ENCODE measurements at places on chromosomes 16 and 17.

DNA sequence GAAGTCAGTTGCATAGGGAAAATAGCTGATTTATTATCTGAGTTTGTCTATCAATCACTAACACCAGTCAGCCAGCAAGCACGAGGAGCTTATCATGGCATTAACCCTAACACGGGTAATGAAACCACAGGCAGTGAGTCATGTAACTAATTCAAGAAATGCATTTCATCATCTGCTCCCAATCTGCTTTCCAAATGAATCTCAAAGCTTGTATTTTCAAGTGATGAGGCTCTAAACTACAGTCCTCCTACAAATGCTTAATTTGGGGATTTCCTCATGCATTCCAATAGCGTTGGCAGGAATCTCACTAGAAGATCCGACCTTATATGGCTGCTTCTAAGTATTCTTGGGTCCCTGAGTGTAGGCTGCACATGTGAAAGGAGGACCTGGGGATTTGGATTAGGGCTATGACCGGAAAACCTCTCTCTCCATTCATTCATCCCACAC, 118.4 kb upstream of the HSBP1 start:
- DNase-seq: no peak

GRCh38 chr16:3135126-3135715, 392 bp downstream of the ZNF213 start:
- DNase-seq: peak; percentile 95

GRCh38 chr17:39079836-39080235, 71.6 kb downstream of the PLXDC1 start:
- no peak for DNase-seq

GRCh38 chr16:81505011-81505661, 60.5 kb downstream of the CMIP start:
- no peak for DNase-seq

DNA sequence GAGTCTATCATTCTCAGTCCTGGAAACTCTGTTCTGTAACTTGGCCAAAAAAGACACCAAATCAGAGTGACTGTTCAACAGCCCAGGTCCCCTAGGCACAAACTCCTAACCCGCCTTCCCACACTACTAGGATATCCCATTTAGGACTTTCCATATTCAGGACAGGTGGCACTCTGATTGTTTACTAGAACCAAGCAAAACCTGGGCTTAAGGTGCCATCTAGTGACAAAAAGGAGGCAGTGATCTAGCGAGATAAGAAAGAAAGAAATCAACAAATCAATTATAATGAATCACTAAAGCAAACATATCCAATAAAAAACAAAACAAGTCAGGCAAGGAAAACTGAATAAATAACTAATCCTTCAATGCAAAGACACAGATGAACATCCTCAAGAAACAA, 203.9 kb downstream of the CEP112 start:
- no peak for DNase-seq

- DNase-seq: no peak
Observed at GRCh38 chr17:82507631-82508175, 11.8 kb upstream of the FOXK2 start.

- peak; percentile 61 for DNase-seq
Observed at GRCh38 chr16:68590201-68590994, 51.3 kb downstream of the ZFP90 start.

DNA sequence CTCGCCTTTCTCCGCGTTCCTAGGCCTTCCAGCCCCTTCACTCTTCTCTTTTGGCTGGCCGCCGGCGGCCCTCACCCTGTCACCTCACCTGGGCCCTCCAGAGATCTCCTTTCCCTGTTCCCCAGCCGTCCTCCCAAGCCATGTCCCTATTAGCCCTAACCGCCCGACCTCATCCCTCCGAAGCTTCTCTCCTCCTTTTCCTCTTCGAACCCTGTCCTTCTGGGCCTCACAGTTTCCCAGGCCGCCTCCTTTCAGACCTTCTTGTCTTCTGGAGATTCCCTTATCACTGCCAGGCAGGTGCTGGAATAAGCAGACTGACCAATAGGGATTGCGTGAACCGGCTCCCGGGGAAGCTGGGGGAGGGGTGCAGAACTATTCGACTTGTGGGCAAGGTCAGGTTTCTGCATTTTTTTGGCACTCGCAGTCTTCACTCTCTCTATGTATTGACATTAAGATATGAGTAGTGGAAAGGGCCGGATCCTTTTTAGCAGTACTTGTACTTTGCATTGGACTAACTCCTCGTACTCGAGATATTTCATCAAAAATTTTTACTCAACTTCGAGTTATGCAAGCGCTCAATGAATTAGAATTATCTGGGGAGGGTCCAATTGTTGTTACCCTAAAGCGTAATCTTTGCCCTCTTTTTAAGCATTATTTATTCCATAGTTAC, 690 bp downstream of the RHOT1 start:
- DNase-seq: peak; percentile 92

GRCh38 chr16:13586051-13586450, 333.9 kb upstream of the ERCC4 start:
- DNase-seq: no peak

DNA sequence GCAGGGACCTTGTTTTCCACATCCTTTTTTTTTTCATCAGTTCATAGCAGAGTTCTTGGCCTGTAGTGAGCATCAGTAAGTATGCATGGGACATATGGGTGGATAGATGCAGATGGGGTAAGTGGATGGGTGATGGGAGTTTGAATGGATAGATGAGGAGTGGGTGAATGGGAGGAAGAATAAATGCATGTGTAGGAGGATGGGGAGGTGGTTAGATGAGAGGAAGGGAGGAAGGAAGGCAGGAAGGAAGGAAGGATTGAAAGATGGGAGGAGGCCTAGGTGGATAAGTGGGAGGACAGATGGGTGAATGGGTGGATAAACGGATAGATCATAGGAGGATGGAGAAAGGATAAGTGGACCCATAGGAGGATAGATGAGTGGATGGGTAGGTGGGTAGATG, 3.9 kb upstream of the BEAN1 start:
- no peak for DNase-seq

GRCh38 chr16:83720981-83721380, 86.8 kb upstream of the HSBP1 start:
- no peak for DNase-seq

GRCh38 chr16:48911700-48912099, 301.7 kb upstream of the N4BP1 start:
- no peak for DNase-seq

DNA sequence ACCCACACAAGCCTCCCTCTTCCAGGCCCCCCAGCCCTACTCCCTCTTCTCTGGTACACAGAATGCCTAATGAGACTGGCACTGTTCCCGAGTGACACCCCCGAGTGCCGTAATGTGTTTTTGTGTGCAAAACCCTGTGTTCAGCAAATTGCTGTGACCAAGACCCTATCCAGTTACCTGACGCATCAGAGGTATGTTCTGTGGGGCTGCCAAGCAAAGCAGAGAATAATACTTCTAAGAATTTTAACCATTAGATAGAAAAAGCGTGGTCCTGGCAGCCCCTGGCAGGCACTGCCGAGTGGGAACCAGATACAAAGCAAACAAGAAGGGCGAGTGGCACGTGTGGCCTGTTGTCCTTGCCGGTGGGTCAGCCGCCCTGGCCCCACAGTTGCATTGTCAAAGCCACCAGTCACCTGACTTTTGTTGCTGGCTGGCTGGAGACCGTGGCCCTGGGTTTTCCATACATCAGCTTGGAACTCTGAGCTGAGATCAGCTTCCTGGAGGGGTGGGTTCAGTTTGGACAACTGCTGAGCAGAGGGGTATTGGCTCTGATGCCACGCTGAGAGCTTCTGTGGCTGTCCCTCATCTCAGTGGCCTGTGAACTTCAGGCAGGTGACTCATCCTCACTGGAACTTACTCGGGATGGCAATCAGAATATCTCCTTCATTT, 69.1 kb upstream of the BRD7 start:
- no peak for DNase-seq

DNA sequence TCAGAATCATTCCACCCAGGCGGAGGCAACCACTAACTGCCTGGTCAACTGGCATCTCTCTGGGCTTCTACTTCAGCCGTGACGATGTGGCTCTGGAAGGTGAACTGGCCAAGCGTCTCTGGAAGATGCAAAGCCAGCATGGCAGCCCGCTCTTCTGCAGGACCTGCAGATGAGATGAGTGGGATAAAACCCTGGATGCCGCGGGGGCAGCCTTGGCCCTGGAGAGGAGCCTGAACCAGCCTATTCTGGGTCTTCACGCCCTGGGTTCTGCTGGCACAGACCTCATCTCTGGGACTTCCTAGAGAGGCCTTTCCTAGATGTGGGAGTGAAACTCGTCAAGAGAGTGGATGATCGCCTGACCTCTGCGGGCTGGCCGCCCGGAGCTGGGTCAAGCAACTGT, 10.6 kb downstream of the UBB start:
- no peak for DNase-seq

DNA sequence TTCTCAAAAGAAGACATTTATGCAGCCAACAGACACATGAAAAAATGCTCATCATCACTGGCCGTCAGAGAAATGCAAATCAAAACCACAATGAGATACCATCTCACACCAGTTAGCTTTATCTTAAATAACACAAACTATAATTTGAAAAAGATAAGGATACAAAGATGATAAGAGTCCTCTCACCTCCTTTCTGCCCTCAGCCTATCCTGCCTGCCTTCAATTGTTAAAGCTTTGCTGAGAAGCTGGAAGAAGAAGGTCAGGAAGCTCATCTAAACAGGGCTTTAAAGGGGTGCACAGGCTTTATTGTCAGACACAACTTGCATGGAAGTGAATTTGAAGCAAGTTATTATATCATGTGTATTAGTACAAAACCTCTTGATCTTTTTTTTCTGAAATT, 676.3 kb upstream of the GOT2 start:
- DNase-seq: no peak

- DNase-seq: peak; percentile 94
Observed at GRCh38 chr17:17710728-17711541, 29.7 kb downstream of the RAI1 start.

- DNase-seq: peak; percentile 70
Observed at GRCh38 chr16:67546761-67547422, 15.4 kb upstream of the CTCF start.

GRCh38 chr17:42913522-42913921, 12.9 kb downstream of the G6PC1 start:
- DNase-seq: no peak

DNA sequence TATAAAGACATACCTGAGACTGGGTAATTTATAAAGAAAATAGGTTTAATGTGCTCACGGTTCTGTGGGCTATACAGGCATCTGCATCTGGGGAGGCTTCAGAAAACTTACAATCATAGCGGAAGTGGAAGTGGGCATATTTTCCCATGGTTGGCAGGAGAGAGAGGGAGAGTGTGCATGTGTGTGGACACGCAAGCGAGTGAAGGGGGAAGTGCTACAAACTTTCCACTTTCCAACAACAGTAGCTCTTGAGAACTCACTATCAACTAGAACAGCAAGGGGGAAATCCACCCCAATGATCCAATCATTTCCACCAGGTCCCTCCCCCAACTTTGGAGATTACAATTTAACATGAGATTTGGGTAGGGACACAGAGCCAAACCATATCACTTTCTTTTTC, 11.1 kb downstream of the TAOK1 start:
- DNase-seq: no peak

GRCh38 chr17:7233701-7234082, 625 bp downstream of the DVL2 start:
- no peak for DNase-seq

GRCh38 chr17:27985736-27986399, 56.6 kb upstream of the NLK start:
- no peak for DNase-seq

DNA sequence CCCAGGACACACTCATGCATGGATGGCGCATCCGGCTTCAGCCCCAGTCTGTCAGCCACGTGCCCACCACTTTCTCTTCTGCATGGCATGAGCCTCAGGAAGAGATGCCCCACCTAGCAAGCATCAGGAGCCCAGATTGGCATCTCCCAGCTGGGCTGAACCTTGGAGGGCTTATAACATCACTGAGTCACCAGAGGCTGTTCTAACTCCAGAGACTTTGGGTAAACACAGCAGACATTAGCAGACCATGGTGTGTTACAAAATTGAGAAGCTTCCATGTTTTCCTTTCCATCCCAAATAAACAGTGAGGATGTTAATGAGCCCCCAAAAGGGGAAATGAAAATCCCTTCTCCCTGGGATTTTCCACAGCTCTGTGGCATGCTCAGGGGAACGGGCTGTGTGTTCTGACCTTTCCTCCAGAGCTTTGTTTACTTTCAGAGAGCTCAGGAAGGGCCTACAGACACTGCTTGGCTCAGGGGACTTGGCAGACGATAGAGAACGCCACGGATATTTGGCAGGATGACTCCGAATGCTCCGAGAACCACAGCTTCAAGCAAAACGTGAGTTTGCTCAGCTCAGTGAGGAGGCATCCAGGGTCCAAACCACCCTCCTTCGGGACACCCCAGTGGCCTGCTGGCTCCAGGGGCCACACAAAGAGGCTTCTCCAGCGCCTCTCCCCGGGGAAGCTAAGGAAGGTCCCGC, 16.5 kb downstream of the GLP2R start:
- DNase-seq: no peak

- peak; percentile 40 for DNase-seq
Observed at GRCh38 chr17:57945996-57946797, 9.0 kb downstream of the CUEDC1 start.

GRCh38 chr17:20273741-20274500, 193.4 kb downstream of the LGALS9B start:
- no peak for DNase-seq

GRCh38 chr17:36591434-36592315, at the start of gene DHRS11:
TSS of gene DHRS11 (plus strand) at chr17:36591879. CDS start at chr17:36592010, 131 bp downstream.
- DNase-seq: peak; percentile 98

- no peak for DNase-seq
Observed at GRCh38 chr17:47295037-47295873, 28.5 kb upstream of the EFCAB13 start.

DNA sequence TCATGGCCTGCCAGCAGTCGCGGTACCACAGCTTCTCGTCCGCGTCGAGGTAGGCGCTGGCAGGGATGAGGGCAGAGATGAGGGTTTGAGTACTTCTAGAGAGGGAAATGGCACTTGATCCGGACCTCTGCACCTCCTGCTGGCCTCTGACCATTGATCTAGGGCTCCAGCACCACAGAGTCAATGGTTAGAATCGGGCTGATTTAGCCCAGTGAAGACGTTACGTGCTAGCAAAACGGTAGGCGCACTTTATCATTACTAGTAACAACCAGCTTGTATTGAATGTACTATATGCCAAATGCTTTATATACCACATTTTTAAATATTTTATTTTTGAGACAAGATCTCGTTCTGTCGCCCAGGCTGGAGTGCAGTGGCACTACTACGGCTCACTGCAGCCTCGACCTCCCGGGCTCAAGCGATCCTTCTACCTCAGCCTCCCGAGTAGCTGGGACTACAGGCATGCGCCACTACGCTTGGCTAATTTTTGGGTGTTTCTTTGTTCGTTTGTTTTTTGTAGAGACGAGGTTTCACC, 526 bp downstream of the TSNAXIP1 start:
- DNase-seq: no peak

GRCh38 chr16:31118223-31119155, 1.0 kb downstream of the KAT8 start:
- DNase-seq: peak; percentile 63

Measured in upper lobe of left lung (tissue), 6 donors.